Stimulated activated CD8-positive, alpha-beta memory T cell treated with anti-CD3 and anti-CD28 coated beads, Interleukin-15, amount 100 ng/mL, for 24 hours (primary cell): ENCODE measurements at places on chromosomes 2 and 18.

GRCh38 chr18:21799721-21800120, 59.1 kb downstream of the MIB1 start:
- DNase-seq: no peak

- DNase-seq: no peak
Measured at GRCh38 chr2:1766425-1766824, 22.1 kb upstream of the PXDN start.

GRCh38 chr2:113079131-113079530, 11.4 kb downstream of the IL1F10 start:
- no peak for DNase-seq

DNA sequence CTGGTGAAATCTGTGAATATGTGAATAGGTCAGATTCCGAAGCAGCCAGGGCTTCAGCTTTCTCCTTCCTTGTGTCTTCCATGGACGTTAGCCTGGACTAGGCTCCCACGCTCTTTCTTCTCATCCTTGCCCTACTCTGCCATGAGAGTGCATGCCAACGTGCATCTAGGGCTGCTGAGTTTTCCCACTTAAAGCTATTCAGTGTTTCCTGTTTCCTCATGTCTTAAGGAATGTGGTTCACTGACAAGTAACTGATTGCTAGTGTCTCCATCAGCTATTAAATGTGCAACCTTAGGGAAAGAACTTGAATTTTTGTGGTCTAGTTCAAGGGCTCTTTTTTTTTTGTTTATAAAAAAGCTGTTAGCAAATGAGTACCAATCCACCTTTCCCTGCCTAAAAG, 642.3 kb upstream of the LINC00305 start:
- DNase-seq: no peak

DNA sequence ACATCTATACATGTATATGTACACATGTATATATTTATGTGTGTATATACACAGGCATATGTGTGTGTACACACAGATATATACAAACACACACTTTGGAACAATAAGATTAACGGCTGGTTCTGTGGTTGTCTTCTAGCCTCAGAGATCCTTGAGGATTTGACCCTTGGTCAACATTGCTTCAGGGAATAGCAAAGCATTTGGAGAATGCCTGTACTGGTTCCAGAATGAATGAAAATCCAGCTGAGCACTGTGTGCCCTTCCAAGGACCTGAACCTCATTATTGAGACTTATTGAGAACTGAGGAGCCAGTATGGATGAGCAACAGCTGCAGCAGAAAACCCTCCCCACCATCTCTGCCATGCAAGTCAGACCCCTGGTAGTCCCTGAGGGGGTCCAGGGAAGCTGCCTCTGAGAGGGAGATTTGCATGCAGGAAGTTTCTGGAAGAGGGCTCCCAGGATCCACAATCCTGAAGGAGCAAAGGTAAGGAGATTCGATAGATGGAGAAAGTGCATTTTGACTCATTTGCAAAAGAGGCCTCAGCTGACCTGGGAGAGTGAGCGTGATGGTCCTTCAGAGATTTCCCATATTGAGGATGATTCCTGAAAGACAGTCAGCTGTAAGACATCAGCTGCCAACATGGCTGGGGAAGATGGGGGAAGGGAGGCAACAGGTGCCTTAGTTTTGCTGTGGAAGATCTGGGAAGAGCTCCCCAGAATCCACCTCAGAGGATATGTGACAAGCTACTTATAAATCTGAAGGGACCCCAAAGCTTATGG, 166.6 kb upstream of the NCKAP5 start:
- no peak for DNase-seq

GRCh38 chr2:11726384-11726783, 20.0 kb upstream of the LPIN1 start:
- DNase-seq: no peak

DNA sequence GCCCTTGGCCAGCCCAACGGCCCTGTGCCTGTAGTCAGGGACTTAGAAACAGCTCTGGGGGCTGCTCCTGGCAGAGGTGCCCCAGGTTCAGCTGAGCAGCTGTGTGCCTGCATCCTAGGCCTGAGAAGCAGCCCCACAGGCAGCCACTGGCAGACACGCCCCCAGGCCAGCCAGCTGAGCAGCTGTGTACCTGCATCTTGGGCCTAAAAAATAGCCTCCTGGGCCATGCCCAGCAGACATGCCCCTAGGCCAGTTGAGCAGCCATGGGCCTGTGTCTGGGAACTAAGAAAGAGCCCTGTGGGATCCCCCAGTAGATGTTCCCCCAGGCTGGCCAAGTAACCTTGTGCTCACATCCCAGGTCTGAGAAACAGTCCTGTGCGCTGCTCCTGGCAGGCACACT, 64.0 kb downstream of the TBR1 start:
- DNase-seq: no peak

- no peak for DNase-seq
Measured at GRCh38 chr2:230748087-230748486, 35.4 kb downstream of the CAB39 start.

DNA sequence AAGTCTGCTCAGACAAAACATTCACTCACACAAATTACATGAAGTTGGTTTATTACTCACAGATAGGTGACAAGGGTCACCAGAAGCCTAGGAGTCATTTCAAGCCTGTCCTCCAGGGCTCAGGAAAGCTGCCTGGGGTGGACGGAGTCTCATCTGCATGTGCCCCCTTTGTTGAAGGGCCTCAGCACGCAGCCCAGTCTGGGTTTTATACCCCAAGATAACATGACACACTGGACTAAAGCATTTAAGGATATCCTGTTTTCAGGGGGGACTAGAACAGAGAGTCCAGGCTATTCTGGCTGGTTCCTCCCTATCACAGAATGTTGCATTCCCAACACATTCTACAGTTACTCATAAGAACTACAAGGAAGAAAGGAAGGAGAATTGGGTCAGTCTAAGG, 164.7 kb downstream of the MREG start:
- no peak for DNase-seq

GRCh38 chr18:47050468-47050867, 15.0 kb upstream of the ELOA2 start:
- no peak for DNase-seq

- no peak for DNase-seq
Measured at GRCh38 chr2:176679061-176679669, 409.9 kb downstream of the MTX2 start.

DNA sequence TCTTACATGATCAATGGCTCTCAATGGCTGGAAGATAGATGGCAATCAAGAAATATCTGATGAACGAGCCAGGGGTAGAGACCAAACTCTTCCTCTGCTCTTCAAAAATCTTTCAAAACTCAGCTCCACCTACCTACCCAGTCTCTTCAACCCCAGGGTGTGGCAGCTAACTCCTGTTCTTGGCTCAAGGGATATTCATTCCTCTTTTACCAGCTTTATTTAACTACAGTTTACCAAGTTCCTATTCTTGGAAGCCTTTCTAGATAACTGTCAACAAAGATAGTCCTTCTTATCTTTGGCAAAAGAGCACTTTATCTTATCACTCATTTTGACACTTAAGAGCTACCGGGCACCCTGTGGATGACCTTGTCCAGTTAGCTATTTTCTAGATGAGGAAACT, 36.3 kb downstream of the EPHA4 start:
- DNase-seq: no peak

DNA sequence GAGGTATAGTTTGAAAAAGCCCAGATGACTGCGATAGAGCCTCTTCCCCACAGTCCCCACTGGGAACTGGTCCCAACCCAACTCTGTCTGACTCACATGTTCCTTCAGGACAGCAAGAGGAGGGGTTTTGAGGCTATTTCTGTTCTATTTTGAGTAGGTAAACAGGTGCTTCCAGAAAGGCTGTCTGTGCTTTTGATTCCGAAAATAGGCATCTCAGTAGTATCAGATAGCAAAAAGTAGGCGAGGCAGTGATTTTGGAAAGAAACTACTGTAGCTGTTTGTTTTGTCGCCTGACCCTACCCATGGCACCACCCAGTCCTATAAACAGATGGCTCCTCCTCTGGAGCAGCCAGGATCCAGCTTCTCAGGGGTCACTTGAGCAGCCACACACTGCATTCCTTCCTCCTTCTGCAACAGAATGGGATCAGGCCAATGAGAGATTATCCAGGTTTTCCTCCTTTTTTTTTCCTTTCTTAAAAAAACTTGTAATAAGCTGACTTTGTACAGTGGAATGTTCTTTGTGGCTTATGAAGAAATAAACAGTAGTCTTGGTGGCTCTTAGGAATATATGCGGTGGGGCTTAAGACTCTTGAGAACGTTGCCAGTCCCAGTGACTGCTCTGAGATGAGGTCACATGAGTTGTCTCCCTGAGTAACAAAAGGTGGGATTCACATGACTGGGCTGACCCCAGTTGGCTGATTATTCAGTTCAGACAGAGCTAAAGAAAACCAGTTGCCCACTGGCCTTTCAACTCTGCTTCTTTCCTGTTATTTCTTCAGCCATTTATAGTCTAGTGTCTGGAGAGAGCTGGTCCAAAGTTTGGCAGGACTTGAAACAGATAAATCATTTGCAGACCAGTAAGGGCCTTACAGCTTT, 98.6 kb downstream of the KCNS3 start:
- DNase-seq: no peak

- DNase-seq: no peak
Measured at GRCh38 chr18:75071484-75071785, 137.5 kb downstream of the PTGR3 start.
